ENCODE measurements at places on chromosomes 7 and 10.

- DNase-seq: no peak
Measured at GRCh38 chr7:80511964-80512363, at the start of gene GNAT3. Gene GNAT3 (minus strand): TSS chr7:80512064. CDS start chr7:80511926, 138 bp downstream.

GRCh38 chr7:30479202-30480120 is 877 bp upstream of the NOD1 start:
- DNase-seq: no peak

GRCh38 chr10:25142116-25142864 is 32.5 kb upstream of the GPR158 start:
- no peak for DNase-seq

GRCh38 chr7:24980534-24981170 is 674 bp upstream of the OSBPL3 start:
- DNase-seq: no peak

GRCh38 chr7:131503639-131504038 is 52.8 kb downstream of the PODXL start:
- DNase-seq: no peak

- DNase-seq: no peak
Measured at GRCh38 chr7:116492654-116493109, 6.9 kb upstream of the CAV2 start.

DNA sequence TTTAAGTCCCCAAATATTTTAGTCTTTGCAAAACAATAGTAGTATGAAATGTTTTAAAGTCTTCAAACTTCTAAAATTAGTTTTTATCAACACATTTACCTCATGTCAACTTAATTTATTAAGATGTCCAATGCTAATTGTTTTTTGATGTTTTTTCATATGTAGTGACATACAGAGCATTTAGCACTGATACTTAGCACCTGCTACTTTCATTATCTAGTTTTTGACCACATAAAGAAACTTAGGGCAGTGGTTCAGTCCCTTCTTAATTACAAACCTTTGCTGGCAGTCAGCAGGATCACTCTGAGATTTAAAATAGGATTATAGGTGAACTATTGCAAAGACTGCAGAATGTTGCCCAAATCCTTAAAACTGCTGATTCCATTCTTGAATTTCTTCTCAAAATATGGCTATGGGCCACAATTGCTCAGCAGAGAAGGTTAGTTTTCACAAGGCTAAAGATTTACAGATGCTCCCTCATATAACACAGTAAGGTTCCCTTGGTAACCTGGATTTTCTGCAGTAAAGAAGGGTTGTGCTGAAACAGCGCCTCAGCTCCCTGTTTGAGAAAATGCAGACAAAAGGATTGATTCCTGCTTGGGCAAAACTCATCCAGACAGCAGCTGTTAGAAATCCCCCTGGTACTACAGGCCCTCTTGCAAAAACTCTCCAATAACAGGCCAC is 3.4 kb downstream of the GPR85 start:
- DNase-seq: no peak

DNA sequence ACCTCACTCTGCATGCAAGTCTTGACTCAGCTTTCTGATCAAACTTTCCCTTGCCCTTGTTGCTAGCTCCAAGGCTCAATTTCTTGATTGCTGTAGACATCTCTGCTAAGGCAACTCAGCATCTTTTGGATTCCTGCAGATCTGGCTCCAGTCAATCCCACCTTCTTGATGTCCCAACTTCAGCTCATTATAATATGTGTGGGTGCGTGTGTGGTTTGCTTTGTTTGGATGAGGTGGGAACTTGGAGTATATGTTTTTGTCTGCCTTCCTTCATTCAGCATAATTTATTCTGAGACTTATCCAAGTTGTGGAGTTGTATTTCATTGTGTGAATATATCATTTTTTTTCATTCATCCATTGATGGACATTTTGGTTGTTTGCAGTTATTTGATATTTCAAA is 364.8 kb upstream of the IGFBP3 start:
- DNase-seq: no peak

- no peak for DNase-seq
Measured at GRCh38 chr7:16594061-16594460, 51.5 kb downstream of the ANKMY2 start.

DNA sequence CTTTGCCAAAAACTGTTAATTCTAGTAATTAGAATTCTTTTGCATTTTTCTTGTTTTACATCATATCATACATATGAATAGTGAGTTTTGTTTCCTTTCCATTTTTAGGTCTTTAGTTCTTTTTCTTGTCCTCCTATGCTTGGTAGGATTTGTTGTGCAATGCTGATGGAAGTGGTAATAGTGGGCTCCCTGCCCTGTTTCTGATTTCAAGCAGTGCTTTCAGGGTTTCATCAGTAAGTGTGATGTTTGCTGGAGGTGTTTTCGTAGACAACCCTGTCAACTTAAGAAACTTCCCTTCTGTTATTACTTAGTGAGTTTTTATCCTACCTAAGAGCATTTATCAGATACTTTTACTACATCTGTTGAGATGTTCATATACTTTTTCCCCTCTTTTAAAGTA is 50.5 kb downstream of the CSGALNACT2 start:
- no peak for DNase-seq

DNA sequence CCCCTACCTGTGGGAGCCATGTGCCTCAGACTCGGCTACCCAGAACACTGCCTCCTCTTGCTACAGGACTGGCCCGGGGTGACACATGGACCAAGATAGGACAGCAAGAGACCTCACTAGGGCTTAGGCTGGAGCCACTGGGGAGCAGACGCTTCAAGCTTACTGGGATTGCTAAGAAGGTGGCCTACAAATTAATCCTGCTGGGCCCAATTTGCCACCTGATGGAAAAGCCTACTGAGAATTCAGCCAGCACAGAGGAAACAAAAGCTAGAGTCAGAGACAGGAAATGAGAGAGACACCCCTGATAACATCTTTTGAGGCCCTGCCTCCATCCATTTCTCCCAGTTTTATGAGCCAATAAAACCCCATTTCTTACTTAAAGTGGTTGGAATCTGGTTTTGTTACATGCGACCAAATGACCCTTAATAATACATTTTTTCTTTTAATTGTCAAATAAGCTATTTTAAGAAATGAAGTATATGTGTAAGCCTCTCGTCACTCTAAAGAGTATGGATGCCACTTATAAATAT is 282.1 kb downstream of the CXCL12 start:
- no peak for DNase-seq

DNA sequence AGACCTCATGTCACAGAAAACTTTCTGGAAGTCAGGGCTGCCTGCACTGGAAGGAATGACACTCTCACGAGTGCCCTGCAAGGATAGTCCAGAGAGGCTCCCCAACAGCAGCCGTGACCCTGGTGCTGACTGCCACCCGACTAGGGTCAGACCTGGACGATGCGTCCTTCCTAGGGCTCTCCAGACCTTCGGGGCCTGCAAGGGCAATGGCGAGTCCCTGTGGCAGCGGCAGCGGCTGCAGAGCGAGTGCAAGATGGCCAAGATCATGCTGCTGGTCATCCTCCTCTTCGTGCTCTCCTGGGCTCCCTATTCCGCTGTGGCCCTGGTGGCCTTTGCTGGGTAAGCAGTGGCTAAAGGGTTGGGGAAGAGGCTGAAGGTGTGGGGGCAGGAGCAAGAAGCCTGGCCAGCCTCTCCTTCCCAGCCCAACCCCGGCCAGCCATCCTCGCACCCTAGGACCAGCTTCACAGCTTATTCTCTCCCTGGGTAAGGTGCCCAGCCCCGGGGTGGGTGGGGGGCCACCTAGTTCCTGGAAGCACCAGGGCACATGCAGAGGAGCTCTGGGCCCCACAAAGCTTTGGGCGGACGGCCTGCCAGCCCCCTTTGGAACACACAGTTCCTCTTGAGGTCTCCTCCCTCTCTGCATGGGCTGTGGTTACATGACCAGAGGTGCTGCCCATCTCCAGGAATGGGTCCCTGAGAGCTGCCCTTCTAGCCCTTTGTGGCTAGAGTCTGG is 5.5 kb downstream of the OPN4 start:
- no peak for DNase-seq

DNA sequence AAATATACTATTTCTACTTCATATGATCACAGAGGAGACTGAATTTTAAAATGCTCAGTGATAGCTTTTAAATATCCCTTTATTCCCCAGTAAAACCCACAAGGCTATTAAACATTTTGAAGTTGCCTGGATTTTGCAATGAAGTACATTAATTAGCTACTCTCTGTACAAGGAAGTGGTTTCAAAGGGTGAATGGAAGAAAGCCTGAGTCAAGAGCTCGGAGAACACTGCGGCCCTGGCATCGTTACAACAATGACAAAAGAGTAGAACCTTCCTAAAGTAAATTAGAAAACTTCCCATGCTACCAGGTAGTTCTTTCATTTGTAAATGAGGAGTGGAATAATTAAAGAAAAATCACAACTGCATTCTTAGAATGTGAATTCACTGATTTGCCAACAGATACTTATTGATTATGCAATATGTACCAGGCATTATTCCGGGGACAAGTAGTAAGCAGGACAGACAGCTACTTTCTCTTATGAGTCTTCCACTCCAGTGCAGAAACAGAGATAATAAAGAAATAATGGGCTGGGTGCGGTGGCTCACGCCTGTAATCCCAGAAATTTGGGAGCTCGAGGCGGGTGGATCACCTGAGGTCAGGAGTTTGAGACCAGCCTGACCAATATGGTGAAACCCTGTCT is 63.0 kb downstream of the ZNF22 start:
- no peak for DNase-seq

DNA sequence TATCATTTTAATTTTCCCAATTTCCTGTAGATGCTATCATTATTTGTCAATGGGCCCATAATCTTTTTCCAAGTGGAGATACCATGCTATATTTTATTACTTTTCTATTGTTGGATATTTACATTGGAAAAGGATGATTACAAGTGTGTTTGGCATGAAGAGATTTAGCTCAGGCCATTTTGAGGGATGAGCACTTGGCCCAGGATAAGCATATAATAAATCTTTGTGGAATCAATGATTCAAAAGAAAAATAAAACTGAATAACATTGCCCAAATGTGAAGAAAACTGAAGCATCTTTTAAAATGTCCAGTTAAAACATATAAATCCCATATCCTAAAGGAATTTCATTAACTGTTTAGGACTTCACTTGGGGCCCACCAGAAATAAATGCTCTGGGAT is 260.9 kb upstream of the BMPER start:
- no peak for DNase-seq

DNA sequence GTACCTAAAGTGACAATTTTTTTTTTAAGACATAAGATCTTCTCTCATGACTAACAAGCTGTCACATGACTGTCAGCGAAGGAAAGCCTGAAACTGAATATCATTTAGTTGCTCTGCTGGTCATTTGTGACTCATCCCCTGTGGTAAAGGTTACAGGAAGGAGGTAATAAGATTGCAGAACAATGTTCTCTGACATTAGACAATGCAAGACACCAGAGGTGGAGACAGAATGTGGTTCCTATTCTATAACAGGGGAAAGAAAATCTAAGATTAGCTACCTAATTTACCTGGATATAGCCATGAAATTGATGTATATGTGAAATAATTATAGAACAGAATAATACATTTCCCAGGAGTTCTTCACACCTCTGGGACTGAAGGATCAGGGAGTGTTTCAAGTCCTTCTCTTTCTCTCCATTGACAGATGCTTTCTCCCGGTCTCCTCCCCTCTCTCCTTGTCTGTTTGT is 47.7 kb downstream of the LRGUK start:
- no peak for DNase-seq

GRCh38 chr7:158729646-158730382 is 25.2 kb upstream of the NCAPG2 start:
- DNase-seq: no peak

- no peak for DNase-seq
Measured at GRCh38 chr7:68038621-68039314, 1042.1 kb downstream of the TYW1 start.

- no peak for DNase-seq
Measured at GRCh38 chr7:150986099-150986512, 4.7 kb upstream of the NOS3 start.

- no peak for DNase-seq
Measured at GRCh38 chr7:105649727-105650381, 68.6 kb upstream of the EFCAB10 start.

DNA sequence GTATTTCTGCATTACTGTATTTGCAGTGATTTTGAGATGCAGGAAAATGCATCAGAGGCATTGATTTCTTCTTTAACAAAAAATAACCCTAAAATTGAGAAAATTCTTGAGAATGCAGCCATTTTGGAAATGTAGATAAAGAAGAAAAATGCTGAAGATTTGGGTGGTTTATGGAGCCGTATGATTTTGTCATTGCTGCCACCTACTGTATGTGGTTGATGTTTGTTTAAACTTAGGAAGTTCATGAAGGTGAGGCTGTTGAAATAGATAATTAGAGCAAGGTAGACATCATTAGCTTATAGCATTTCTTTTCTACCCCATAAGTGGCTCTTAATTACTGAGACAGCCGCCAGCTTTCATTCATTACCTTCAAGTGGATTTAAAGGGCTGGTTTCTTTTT is 92.1 kb upstream of the SAMD8 start:
- peak; percentile 2 for DNase-seq

DNA sequence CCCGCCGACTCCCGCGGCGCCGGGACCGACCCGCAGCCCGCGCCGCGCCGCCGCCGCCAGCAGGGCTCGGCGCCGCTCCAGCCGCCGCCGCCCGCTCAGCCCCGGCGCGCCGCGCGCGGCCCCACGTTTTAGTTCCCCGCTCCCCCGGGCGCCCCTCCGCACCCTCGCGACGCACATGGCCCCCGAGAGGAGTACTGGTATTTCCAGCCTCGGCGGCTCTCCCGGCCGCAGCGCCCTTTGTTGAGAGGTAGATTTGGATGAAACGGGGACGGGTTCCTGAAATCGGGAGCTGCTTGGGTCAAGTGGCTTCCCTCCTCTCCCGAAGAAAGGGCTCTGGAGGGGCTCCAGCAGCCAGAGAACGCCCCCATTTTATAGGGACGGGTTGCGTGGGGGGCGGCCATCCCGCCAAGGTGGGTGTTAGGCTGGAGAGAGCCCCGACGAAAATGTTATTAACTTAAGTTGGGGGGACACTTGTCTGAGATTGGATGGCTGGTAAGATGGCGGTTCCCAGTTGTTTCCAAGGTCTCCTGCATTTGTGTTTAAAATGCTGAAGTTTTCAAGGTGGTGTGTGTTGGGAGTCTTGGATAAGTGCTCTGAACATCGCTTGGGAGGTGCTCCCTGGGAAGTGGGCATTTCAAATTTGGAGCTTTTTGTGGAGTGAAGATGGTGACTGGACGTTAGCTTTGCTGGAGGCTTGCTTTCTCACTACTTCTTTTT is 1.2 kb downstream of the BMI1 start:
- DNase-seq: no peak

- no peak for DNase-seq
Measured at GRCh38 chr7:53303781-53304180, 268.3 kb downstream of the POM121L12 start.

- DNase-seq: no peak
Measured at GRCh38 chr10:29392376-29393021, 103.6 kb downstream of the LYZL1 start.
